ENCODE measurements at places on chromosomes 7 and 10.

- H3K27me3 ChIP-seq: no peaks in the 10 kb centered on the region
- H3K4me1 ChIP-seq: no peaks in the 10 kb centered on the region
- no peak overlapping the region for H3K4me3 ChIP-seq
- no peaks in the 10 kb centered on the region for H3K36me3 ChIP-seq
- no peak for DNase-seq
These were observed 957.0 kb downstream of the LRMDA start for GRCh38 chr10:76388321-76389023.

- H3K27ac ChIP-seq: peak overlapping the region; percentile 91
- H3K27me3 ChIP-seq: no peaks in the 10 kb centered on the region
- peaks cover 60% of the 10 kb centered on the region for H3K4me1 ChIP-seq
These were observed 2.0 kb downstream of the BAZ1B start for GRCh38 chr7:73519867-73520672.

DNA sequence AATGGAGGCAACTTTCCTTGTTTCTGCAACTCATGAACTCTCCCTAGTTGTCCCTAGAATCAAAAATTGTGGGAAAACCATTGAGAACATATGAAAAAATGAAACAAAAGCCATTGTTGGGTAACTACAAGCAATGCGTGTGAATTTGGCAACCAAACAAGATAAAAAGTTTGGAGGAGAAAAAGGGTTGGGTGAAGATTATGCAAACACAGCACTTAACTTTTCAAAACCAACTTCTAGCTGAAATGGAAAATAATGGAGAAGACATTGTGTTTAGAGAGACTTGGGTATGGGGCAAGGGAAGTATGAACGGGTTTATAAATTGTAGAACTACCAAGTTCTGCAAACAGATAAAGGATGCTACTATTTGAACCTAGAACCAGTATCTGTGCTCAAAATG is 89.0 kb upstream of the SVIL start:
- DNase-seq: no peak
- H3K27ac ChIP-seq: no peak overlapping the region
- no peaks in the 10 kb centered on the region for H3K36me3 ChIP-seq
- no peaks in the 10 kb centered on the region for H3K27me3 ChIP-seq

- no peak for DNase-seq
- H3K27me3 ChIP-seq: peaks cover 47% of the 10 kb centered on the region
- H3K4me3 ChIP-seq: no peak overlapping the region
These were observed 28.2 kb upstream of the ZPBP start for GRCh38 chr7:50121286-50121685.

DNA sequence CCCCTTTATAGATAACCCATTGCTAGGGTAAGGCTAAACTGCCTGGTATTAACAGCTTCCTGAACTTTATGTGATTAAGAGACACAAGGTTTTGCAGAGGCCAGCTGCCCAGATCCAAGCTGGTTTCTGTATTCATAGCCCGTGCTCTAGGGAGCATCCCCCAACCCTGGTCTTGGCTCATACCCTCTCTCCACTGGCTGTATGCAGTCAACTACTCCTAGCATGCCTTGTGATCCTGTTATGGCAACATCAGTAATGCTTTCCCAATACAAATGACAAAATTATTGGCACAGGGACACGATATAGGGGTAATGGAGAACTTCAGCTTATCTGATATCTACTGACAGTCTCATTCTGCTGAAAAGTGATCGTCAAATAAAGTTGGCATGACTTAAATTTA is 202.8 kb upstream of the MKLN1 start:
- no peak overlapping the region for H3K4me3 ChIP-seq
- no peak overlapping the region for H3K27ac ChIP-seq
- H3K36me3 ChIP-seq: no peaks in the 10 kb centered on the region
- peaks cover 10% of the 10 kb centered on the region for H3K4me1 ChIP-seq
- H3K27me3 ChIP-seq: no peaks in the 10 kb centered on the region
- no peak for DNase-seq

GRCh38 chr10:76202777-76203176 is 771.4 kb downstream of the LRMDA start:
- H3K27ac ChIP-seq: no peak overlapping the region
- H3K4me3 ChIP-seq: no peak overlapping the region
- H3K4me1 ChIP-seq: no peaks in the 10 kb centered on the region
- no peaks in the 10 kb centered on the region for H3K27me3 ChIP-seq
- no peak for DNase-seq

- H3K4me1 ChIP-seq: no peaks in the 10 kb centered on the region
- H3K4me3 ChIP-seq: no peak overlapping the region
- peaks cover 21% of the 10 kb centered on the region for H3K27me3 ChIP-seq
- no peak for DNase-seq
- peaks cover 2% of the 10 kb centered on the region for H3K36me3 ChIP-seq
These were observed 31.3 kb downstream of the ANXA8 start for GRCh38 chr10:47452495-47453140.

DNA sequence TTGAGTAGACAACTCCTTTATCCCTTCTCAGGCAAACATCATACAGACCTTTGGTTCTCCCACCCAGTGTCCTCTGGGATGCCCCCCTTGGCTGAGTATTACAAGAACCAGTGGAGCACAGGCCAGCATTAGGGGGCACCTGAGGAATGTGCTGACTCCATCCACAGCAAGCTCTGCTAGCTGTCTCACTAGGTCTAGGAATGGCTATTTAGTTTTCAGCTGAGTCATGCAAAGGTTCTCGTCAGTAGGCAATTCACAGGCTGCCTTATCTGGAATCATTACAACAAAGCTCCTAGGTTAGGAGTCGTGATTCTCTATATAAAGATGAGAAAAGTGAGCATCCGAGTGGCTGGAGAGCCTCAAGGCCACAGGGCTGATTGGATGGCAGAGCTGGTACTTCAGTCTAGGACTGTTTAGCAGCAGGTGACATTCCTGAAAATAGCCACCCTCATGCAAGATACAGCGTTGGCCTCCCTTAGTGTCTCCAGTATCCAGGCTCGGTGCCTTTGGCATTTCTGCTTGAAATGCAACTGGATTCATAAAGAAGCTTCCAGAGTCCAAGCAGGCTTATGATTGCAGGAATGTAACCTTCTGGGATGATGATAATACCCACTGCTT is 75.8 kb downstream of the CDCA7L start:
- H3K36me3 ChIP-seq: no peaks in the 10 kb centered on the region
- DNase-seq: no peak
- H3K4me3 ChIP-seq: no peak overlapping the region
- H3K4me1 ChIP-seq: no peaks in the 10 kb centered on the region
- no peak overlapping the region for H3K27ac ChIP-seq

- H3K27ac ChIP-seq: no peak overlapping the region
- H3K4me1 ChIP-seq: no peaks in the 10 kb centered on the region
- no peak overlapping the region for H3K4me3 ChIP-seq
- H3K36me3 ChIP-seq: peaks cover 2% of the 10 kb centered on the region
- no peaks in the 10 kb centered on the region for H3K27me3 ChIP-seq
These were observed 230.8 kb upstream of the GHITM start for GRCh38 chr10:83908506-83908905.

DNA sequence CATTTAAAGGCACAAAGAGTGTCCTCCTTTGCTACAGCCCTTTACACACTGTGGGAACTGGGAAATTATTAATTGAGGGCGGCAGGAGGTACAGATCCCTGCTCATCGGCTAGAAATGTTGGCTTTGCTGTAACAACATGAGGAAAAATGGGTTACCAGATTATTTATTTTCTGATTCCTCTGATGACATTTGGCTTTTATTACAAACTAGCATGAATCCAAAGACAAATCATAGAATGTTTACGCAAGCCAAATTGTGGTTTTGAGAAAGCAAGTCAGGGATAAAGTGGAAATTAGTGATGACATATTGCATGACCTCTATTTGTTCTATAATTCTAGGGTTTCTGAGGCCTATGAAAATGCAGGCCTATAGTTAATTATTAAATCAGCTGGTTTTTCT is 126.1 kb upstream of the TMEM196 start:
- no peaks in the 10 kb centered on the region for H3K36me3 ChIP-seq
- H3K27me3 ChIP-seq: no peaks in the 10 kb centered on the region
- no peak overlapping the region for H3K27ac ChIP-seq
- H3K4me1 ChIP-seq: no peaks in the 10 kb centered on the region

DNA sequence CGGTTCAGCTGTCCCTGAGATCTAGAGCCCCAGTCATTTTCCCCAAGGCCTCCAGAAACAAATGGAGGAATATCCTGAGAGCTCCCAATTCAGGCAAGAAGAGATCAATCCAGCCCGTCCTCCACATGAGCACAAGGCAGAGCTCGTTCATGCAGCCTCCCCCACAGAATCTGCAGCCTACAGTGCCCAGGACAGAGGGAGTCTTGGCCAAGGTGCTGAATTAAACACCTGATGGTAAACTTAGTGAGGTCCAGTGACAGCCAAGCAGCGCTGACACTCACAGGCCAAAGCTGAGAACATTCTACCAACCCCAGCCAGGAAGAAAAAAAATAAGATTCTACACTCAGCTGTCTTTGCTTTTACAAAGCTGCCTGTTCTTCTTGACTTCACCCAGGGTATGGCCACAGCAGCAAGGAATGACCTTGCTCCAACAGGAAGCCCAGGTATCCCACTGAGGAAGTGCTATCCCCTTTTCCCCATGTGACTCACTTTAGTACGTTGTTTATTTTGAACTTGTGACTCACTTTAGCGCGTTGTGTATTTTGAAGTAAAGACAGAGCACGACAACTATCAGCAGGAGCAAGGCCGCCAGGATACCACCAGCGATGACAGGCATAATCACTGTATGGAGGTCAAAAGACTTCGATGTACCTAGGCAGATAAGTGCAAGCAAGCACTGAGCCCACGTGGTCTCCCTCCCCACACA is 4.4 kb upstream of the CUZD1 start:
- H3K4me3 ChIP-seq: no peak overlapping the region
- DNase-seq: no peak
- H3K4me1 ChIP-seq: peaks cover 3% of the 10 kb centered on the region
- no peaks in the 10 kb centered on the region for H3K27me3 ChIP-seq

DNA sequence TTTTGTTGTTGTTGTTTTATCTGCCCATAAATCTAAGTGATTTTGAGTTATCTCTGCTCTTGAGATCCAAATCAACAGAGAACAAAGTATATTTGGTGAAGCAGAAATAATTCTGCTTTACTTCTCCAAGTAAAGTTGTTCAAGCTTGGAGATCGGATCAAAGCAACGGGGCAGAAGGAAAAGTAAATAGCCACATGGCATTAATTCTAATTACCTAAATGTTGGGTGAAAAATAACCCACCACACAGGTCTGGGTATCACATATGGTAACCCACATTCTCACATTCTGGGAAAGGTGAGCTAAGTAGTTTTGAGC is 3.1 kb downstream of the NRP1 start:
- no peak overlapping the region for H3K4me3 ChIP-seq
- no peaks in the 10 kb centered on the region for H3K36me3 ChIP-seq
- no peak overlapping the region for H3K27ac ChIP-seq
- peaks cover 15% of the 10 kb centered on the region for H3K4me1 ChIP-seq
- DNase-seq: no peak

DNA sequence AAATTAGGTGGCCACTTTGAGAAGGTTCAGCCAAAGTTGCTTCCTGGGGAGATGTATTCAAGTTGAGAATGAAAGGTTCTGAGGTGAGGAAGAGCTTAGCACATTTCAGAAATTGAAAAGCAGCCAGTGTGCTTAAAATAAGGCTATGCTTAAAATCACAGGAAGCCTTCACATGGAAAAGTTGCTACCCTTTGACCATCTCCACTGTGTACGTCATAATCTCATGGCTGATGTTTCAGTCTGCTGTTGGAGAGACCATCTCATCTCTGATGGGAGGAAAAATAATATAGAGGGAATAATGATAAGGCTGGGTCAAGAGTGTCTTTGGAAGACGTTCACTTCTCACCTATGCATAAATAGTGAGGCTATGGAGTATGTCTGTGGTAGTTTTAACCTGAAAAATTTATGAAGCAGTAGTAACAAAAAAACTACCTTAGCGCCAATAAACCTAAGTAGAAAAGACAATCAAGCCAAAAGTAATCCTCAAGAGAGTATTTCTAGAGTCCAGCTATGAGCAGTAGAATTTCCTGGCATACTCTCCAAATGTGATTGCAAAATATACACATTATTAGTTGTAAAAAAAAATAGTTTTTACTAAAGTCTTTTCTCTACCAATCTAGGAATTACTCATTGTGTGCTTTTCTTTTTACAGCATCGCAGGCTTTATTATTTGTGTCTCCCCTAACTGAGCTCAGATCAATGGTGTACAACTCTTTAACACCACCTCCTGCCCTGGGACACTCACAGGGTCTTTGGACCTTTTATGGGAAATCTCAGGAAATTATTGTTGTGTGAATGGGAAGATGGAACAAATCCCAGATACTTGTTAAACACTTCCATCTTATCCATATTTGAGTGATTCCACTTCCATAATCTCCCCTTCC is 435.2 kb upstream of the LRGUK start:
- no peak overlapping the region for H3K27ac ChIP-seq
- H3K4me3 ChIP-seq: no peak overlapping the region
- DNase-seq: no peak
- peaks cover 25% of the 10 kb centered on the region for H3K4me1 ChIP-seq

DNA sequence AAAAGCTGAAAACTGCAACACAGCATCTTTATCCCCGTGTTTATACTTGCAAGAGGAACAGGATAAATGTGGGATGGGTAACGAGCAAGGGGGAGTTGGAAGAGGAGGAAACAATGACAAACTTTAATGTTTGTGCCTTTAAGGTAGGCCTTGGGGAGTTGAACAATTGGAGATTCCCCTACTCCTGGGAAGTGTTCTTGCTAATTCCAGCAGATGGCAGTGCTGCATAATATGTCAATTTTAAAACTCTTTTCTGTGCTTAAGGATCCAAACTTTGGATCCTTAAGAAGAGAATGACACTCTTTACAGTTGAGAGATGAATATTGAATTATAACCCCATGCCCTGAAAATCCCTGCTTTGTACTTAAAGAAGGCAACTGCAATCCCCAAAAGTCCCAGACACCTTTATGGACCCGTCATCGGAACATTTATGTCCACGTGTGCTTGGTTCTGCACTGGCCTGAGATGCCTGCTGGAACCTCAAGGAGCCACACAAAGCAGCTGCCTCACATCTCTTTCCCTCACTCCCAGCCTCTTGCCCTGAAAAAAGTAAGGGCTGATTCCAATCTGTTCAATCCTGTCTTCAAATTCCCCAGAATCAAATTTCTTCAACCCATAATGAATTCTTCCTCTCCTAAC is 12.0 kb downstream of the IFIT5 start:
- peaks cover 8% of the 10 kb centered on the region for H3K27me3 ChIP-seq
- no peak for DNase-seq
- peaks cover 3% of the 10 kb centered on the region for H3K36me3 ChIP-seq
- no peak overlapping the region for H3K27ac ChIP-seq
- no peak overlapping the region for H3K4me3 ChIP-seq
- no peaks in the 10 kb centered on the region for H3K4me1 ChIP-seq

- H3K4me1 ChIP-seq: peaks cover 13% of the 10 kb centered on the region
- DNase-seq: no peak
- peaks cover 95% of the 10 kb centered on the region for H3K27me3 ChIP-seq
- no peak within 1 kb of the TSS for H3K27ac ChIP-seq
These were observed at the start of gene NKX1-2 for GRCh38 chr10:124450012-124450782. TSS of gene NKX1-2 (minus strand) at chr10:124450035. CDS start at chr10:124449943, 92 bp downstream.

- peak overlapping the region; percentile 84 for H3K27ac ChIP-seq
- no peaks in the 10 kb centered on the region for H3K27me3 ChIP-seq
- H3K4me1 ChIP-seq: peaks cover 74% of the 10 kb centered on the region
- no peak for DNase-seq
- H3K36me3 ChIP-seq: no peaks in the 10 kb centered on the region
These were observed 120.0 kb downstream of the SRPK2 start for GRCh38 chr7:105268511-105269392.

- H3K27ac ChIP-seq: no peak overlapping the region
- H3K27me3 ChIP-seq: peaks cover 29% of the 10 kb centered on the region
- H3K4me1 ChIP-seq: no peaks in the 10 kb centered on the region
- no peak overlapping the region for H3K4me3 ChIP-seq
These were observed 58.2 kb upstream of the NUPR2 start for GRCh38 chr7:56174346-56174874.

Measured in central memory CD8-positive, alpha-beta T cell (primary cell).